ENCODE measurements at places on chromosomes 6 and 20.

DNA sequence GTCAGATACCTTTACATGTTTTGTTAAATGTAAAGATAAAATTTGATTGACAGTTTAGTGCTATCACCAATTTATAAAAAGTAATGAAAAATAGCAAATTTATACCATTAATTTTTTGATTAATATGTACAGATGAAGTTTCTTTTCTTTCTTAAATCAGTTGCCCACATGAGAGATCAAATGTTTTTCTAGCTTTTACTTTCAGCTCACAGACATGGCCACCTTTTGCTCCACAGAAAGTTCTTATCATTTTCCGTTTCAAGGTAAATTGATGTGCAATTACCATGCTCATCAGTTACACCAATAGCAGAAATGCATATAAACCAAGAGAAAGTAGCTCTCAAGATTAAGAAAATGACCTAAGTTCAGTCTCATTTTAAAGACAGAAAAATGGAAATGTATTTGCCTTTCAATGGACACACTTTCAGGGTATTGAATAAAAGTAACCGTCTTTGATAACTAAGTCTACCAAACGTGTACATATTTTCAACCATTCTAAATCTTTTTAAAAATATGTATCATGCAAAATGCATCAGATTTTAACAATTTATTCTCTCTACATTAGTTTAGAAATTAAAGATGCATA, 16.6 kb upstream of the EXOC2 start:
- no peak for DNase-seq

GRCh38 chr6:119157506-119157815, 79.0 kb upstream of the FAM184A start:
- no peak for DNase-seq

- no peak for DNase-seq
Measured at GRCh38 chr6:112695001-112695400, 347.9 kb downstream of the RFPL4B start.

DNA sequence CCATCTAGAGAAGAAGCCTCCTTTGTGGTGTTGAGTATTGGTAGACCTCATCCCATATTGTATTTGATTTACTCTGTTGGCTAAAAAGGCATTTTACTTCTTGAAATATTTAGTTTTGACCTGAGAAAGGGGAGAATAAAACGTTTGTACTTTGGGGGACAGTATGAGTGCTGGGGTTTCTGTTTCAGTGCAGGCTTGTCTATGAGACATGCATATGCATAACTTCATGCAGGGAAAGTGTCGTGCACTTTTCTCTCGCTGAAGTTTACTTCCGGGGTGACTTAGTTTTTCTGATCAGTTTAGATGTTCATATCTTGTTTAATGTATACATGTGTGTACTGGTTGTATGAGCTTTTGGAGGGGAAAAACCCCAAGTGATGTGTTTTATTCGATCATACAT, 59.5 kb downstream of the UTRN start:
- no peak for DNase-seq

- no peak for DNase-seq
Measured at GRCh38 chr6:24836109-24836508, 37.4 kb upstream of the ARMH2 start.

- DNase-seq: no peak
Measured at GRCh38 chr6:158184608-158185007, 16.5 kb downstream of the GTF2H5 start.

DNA sequence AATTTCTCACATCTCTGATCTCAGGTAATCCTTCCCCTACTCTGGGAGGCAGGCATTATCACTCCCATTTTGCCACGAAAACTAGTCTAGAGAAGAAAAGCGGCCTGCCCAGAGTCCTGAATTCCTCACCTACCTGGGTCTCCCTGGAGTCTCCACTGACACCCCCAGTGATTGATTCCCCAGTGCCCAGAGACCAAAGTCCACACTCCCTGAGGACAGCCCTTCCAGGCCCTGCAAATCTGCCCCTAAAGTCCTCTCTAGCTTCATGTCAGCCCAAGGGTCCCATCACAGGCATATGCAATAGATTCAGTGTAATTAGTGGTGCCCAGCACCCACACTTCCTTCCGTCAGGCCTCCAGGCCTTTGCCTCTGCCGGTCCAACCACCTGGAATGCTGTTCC, 47.2 kb downstream of the MAFB start:
- no peak for DNase-seq

- no peak for DNase-seq
Measured at GRCh38 chr6:98777762-98778161, 56.6 kb upstream of the POU3F2 start.

- no peak for DNase-seq
Measured at GRCh38 chr6:127341471-127342202, 1.8 kb downstream of the ECHDC1 start.

GRCh38 chr6:118542184-118542952, 5.7 kb upstream of the PLN start:
- no peak for DNase-seq

DNA sequence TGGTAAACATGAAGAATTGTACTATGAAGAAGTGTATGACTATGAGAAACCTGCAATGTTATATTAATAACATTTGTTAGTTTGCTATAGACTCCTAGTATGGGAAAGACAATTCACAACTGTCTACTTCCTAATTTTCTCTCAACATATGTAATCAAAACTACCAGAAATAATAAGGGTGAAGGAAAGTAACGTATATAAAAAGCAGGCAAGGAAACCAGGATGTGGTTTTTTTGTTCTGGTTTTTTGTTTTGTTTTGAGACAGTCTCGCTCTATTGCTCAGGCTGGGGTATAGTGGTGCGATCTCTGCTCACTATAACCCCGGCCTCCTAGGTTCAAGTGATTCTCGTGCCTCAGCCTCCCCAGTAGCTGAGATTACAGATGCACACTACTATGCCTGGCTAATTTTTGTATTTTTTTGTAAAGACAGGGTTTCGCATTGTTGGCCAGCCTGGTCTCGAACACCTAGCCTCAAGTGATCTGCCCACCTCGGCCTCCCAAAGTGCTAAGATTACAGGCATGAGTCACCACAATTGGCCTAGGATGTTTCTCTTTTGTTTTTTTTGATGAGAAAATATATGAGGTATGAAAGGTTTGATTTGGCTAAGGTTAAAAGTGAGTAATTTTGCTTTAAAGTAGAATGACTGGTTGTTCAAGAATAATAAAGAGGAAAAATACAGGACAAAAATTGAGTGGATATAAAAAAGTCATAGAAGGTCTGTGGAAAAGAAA, 83.1 kb downstream of the PTCHD4 start:
- DNase-seq: no peak

GRCh38 chr20:20214757-20215275, 153.1 kb upstream of the INSM1 start:
- no peak for DNase-seq

DNA sequence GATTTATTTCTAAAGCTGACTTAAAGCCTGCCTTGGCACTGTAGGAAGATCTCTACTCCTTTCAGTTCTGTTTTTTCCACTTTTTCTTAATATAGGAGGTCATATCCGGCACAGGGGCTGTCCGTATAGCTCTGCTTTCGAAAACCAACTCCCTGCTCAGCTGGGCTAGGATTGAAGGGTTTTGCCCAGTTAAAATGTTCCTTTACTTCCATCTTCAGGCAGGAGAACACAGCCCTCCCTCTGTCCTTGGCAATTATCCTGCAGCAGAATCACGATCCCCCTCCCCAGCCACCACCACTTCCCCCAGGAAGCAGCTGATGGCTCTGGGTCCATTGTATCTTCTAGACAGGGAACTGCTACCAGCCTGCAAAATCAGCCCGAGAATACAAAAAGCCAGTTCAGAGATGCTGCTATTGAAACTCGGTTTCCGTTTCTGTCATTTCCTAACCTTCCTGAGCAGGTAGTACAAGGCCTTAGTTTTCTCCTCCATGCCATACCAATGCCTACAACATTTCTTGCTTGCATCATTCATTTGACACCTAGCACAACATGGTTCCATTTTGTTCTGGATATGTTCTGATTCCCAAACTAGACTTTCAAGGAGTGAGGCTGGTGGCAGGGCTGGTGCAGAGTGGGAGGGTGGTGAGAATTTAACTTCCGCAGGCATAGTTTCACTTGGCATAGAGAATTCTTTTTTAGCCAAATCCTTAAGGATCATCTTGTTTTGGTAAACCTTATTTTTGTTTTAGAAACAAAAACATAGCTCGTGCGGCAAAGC, 53.9 kb downstream of the FAM50B start:
- no peak for DNase-seq

DNA sequence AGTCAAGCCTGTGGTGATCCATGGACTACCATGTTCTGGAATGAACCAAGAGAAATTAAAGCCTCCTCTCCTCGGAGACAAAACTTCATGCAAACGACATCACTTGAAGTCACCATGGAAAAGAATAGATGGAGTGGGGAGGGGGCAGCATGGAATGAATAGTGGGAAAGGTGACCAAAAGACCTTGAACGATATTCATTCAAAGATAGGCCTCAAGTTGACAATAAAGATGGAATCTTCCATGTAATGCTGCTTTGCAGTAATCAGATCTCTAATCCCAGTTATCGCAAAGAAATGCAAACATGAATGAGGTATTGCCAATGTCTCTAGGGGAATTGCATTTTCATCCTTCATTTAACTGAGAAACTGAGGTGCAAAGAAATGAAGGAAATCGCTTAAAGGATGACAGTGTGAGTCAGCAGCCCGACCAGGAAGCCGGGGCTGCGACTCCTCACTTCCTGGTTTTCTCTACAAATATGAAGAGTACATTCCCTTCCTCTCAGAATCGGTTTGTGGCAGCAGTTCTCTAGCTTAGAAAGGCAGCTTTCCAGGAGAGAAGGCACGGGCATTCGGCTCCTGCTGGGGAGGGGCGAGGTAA, 65.6 kb upstream of the RREB1 start:
- peak; percentile 27 for DNase-seq

GRCh38 chr20:15986690-15987089, 586.6 kb downstream of the KIF16B start:
- no peak for DNase-seq

DNA sequence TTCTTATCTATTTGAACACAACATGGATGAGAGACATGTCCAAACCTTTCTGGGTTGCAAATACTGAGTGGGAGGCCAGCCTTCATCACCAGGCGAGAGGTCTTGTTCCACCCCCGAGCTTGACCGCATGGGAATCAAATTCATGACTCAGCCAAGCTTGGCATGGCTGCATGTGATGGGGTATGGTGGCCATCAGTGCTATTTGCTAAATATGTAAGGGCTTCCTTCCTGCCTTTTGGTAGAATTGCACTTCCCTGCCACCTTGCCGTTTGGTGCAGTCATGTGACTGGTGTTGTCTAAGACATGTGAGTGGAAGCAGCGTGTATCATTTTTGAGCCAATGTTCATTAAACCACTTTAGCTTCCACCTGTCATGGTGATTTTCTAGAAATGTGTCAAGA, 508.9 kb upstream of the SULF2 start:
- DNase-seq: no peak

DNA sequence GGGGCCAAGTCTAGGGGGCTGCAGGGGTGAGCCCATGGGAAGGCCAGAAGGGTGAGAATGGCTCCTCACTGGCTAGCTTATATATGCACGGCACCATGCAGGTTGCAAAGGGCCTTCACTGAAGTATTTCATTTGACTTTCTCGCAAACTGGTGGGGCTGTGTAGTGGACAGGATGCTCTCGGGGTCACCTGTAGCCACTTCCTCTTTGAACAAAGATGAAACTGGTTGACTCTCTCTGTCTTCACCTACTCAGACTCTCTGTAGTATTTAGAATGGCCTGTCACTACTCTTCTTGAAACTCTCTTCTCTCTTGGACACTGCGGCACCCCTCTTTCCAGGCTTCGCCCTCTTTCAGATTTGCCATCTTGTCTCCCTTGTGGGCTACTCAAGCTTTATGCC, 560.5 kb downstream of the PKHD1 start:
- no peak for DNase-seq

DNA sequence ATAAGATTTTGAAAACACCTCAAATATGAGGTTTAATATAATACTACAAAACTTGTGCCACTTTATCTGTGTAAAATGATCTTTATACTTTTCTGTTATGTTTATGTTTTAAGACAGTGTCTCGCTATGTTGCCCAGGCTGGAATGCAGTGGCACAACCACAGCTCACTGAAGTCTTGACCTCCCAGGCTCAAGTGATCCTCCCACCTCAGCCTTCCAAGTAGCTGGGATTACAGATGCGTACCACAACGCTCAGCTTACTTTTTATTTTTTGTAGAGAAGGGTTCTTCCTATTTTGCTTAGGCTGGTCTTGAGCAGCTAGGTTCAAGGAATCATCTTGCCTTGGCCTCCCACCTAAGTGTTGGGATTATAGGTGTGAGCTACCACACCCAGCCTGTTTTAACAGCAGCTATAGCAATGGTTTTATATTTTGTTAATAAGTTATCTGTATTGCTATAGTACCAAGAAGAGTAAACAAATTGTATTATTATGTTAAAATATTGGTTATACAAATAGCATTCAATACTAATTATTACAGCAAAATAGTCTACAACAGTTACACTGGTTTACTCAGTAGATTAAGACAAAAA, 8.2 kb downstream of the TAB2 start:
- DNase-seq: no peak

All from 8988T (cell line).